Cerebellar cortex (tissue), 1 donor: ENCODE measurements at places on chromosomes 12 and 14.

- DNase-seq, result no peak
Observed at GRCh38 chr12:98106031-98106683, 409.2 kb upstream of the TMPO start.

GRCh38 chr12:69639400-69640016 is 28.8 kb upstream of the LRRC10 start:
- DNase-seq, result peak; percentile 47

- peak; percentile 92 for DNase-seq
Observed at GRCh38 chr12:122064025-122064777, 14.4 kb upstream of the MLXIP start.

DNA sequence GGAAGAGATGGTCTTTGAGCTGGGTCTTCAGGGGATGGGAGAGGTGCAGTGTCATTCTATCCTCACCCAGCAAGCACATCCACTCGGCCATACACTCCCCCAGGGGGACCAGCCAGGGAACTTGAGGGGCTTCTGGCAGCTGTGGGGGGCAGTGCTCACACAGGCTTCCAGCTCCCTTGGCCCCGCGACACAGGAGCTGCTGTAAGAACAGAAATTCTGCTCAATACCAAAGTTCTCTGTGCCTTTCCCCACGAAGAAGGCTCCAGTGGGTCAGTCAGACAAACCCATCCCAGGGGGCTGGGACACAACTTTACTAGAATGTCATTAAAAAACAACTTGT is 289.1 kb upstream of the RTL1 start:
- DNase-seq, result no peak

- no peak for DNase-seq
Observed at GRCh38 chr14:86203843-86204242, 673.9 kb downstream of the FLRT2 start.

- no peak for DNase-seq
Observed at GRCh38 chr14:65334765-65335410, 77.6 kb upstream of the FUT8 start.

DNA sequence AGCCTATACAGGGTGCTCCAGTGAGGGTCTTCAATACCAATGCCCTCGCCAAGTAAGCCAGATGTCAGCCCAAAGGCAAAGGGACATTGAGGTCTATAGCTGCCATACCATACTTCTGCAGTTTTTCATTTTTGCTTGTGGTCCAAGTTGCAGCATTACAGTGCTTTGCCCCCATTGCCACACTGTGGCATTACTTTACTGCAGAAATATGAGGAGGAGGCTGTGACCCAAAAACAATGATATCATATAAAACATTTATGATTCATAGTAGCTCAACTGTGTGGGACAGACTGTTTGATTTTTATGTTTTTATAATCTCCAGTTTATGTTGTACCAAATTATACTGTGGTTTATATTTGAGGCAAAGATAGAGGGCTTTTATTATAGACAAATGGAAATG is 64.1 kb downstream of the KIAA0586 start:
- DNase-seq, result no peak

DNA sequence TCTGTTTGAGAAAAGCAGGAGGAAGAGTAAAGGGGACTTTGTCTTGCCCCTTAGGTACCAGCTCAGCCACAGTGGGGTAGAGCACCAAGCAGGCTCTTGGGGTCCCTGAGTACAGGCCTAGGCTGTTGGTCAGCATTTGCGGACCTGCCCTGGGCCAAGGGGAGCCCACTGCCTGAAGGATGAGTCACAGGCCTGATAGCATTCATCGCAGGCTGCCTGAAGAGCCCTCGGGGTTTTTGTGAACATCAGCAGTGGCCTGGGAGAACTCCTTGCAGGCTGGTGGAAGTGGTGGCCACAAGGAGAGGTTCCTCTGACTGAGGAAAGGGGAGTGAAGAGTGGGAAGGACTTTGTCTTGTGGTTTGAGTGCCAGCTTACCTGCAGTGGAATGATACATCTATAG is 25.0 kb upstream of the P2RX7 start:
- no peak for DNase-seq

DNA sequence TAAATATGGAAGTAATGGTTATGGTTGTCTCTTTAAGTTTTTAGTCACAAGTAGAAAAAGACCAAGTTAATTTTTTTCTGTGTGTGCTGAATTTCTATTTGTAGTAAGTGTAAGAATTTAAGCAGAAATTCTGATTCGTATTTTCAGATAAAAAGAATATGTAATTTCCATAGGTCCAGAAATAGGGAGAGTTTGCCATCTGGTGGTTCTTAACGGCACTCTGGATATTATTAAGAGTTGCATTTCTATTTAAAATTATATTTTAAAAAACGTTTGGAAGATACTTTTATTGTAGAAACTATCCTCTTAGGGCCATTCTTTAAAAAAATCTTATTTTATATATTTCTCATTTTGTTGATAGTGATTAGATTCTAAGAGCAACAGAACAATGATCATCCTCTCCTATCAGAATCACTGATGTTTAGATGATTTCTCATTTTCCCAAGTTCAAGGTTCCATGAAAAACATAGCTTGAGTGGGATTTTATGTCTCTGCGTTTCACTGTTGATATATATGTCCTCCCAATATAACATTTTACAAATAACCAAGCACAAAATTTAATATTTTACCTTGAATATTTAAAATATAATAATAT is 88.3 kb downstream of the LRRK2 start:
- DNase-seq, result no peak

DNA sequence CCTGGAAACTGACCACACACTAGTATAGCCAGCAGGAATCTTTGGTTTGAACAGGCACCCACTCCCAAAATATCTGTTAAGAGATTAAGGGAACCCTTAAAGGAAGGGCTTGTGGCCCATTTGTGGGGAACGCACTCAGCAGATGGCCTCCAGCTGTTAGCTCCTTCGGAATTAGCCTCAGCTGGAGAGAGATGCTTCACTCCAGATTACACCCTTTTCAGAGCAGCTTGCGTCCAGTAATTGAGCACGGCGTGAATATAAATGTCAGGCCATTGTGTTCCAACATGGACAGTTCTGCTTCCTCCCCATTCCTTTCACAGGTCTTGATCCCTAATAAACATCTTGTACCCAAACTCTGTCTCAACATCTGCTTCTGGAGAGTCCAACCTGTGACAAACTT is 397.8 kb downstream of the SEC23A start:
- DNase-seq, result no peak

- no peak for DNase-seq
Observed at GRCh38 chr14:94458558-94459205, 6.1 kb upstream of the SERPINA11 start.

GRCh38 chr14:94542811-94543440 is 18.3 kb upstream of the SERPINA4 start:
- DNase-seq, result no peak

DNA sequence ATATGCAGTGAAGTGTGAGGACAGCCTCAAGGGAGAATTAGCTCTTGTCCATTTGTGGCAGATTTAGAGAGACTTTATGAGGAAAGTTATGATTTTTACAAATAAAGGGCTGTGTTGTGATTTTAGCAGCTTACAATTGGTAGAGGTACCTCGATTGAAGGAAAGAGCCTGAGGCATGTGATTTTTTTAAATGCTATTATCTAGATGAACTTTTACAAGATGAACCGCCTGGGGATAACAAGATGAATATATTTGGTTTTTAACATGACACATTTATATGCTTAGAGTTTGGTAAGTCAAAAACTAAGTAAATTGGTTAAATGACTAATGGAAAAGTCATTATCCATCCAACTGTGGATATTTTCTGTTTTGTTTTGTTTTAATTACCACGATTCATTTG is 52.6 kb downstream of the AEBP2 start:
- no peak for DNase-seq

DNA sequence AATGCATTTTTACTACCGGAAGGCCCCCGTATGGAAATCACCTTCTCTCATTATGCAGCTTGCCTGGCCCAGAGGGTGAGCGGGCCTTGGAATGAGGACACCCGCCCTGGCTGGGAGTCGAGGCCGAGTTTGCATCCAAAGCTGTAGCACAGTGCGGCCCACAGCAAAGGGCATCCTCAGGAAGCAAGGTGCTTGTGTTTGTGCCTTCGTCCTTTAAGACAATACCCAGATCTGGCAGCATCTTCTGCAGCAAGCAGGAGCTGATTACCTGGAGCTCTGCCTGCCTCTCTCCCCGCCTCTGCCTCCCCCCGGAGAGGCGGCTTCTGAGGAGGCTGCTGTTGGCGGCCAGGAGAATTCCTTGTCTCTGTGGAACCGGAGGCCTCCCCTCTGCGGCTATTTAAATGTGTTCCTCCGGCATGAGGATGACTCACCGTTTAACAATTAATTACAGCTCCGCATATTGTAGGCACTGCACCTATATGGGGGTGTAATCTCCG is 145.3 kb downstream of the CACNA1C start:
- peak; percentile 70 for DNase-seq

GRCh38 chr14:95337041-95337595 is 17.4 kb upstream of the CLMN start:
- no peak for DNase-seq

- DNase-seq, result no peak
Observed at GRCh38 chr12:57006809-57007475, 596 bp upstream of the ZBTB39 start.

- no peak for DNase-seq
Observed at GRCh38 chr12:88471331-88472045, 108.8 kb downstream of the KITLG start.

DNA sequence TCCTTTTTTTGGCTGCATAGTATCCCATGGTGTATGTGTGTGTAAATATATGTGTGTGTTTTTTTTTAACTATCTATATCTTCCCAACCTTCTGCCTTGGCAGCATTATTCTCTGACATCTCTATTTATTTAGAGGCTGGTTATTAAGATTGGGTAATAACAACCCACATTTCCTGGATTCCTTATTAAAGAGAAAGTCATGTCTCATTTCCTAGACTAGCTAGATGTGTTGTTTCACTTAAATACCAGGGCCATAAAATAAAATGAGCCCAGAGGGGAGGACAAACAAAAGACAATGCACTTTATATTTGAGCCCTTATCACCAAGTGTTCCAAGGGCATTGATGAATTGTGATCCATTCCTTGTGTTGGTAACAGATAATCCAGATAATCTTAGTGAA is 169.1 kb downstream of the SLC5A8 start:
- DNase-seq, result no peak

DNA sequence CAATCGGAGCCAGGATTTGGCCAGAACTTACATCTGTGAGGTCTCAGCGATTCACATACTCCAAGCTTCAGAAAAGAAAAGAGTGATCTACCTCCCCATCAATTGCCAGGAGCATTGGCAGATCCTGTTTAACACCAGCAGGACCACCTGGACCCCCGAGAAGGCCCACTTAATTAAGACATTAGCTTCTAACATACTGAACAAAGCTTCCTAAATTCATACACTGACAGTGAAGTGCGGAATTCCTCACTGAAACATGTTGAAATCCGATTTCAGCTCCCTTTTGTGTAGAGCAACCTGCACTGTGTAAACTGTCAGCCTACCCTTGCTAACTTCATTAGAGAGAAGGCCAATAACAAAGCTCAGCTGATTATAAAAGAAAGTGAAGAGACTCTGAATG is 274.0 kb downstream of the NOVA1 start:
- DNase-seq, result no peak

DNA sequence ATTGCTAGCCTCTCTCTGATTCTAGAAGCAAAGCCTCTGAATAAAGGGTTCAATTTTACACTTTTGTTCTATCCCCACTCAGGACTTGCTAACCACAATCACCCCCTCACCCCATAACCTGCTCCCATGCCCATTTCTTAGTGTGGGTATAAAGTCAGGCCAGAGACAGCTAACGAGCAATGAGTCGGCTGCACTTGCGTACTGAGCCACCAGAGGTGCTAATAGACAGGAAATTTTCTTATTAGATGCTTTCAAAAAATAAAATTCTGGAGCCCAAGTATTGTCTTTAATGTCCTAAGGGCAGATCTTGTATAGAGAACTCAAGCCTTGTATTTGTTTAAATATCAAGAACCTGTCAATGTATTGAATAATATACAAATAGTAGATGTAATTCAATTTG is 256.9 kb downstream of the SYT1 start:
- DNase-seq, result no peak

- DNase-seq, result no peak
Observed at GRCh38 chr14:99603471-99604277, at the start of gene CCDC85C. CCDC85C (minus strand) TSS chr14:99604207; CDS start chr14:99603959, 248 bp downstream.

DNA sequence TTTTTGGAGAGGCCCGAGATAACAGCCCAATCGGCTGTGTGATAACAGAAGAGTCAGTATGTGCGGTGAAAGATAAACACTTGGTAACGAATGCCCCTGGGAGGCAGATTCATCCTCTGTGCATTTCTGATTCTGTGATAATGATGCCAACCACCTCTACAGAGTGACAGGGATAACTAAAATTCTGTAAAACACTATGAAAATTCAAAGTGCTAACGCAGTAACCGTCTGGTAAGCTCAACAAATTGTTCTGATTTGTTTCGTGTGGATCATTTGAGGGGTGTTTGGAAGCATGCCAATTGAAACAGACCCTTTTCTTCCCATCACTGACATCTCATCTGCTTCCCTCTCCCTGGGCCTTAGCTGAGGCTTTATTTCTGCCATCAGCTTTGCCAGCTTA is 76.3 kb downstream of the ESR2 start:
- DNase-seq, result no peak

GRCh38 chr12:5200278-5201087 is 156.8 kb downstream of the KCNA5 start:
- peak; percentile 33 for DNase-seq

- DNase-seq, result no peak
Observed at GRCh38 chr12:30106204-30106965, 322.6 kb upstream of the TMTC1 start.

GRCh38 chr14:61255968-61256367 is 25.2 kb downstream of the TMEM30B start:
- no peak for DNase-seq

GRCh38 chr14:33350366-33350990 is 411.8 kb downstream of the NPAS3 start:
- no peak for DNase-seq

GRCh38 chr14:39459795-39460478 is 27.7 kb upstream of the FBXO33 start:
- DNase-seq, result no peak

DNA sequence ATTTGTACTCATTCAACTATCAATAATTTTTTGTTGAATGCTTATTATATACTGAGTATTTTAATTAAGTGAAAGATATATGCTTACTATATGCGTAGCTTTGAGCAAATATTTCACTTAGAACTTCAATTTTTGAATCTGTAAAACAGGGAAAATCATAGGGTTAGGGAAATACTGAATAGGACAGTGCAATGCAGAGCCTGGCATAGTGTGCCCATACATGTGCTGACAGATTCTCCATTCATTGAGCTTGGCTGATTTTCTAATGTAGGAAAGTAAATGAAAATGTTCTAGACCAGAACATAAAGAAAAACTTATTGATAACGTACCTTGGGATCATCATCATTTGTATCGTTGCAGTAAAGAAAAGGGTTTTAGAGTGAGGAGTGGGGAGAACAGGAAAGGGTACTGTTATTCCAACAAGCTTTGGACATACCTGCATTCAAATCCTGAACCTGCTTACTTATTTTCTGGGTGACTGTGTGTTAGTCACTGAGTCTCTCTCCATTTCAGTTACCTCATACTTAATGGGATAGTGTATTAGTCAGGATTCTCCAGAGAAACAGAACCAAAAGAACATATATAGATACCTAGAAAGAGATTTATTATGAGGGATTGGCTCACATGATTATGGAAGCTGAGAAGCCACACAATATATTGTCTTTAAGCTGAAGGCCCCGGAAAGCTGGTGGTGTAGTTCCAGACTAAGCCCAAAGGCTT is 436.4 kb downstream of the ADAMTS20 start:
- DNase-seq, result no peak
